ENCODE measurements at places on chromosomes 5 and 9. TPM values are rescaled to one million over a fixed set of nuclear protein-coding genes. Genes with fewer than 3 reads are reported as not detected.

GRCh38 chr5:84085387-84086041, 299.2 kb downstream of the EDIL3 start:
- no peak for DNase-seq

- DNase-seq, result no peak
Observed at GRCh38 chr5:158856291-158856690, 243.4 kb downstream of the EBF1 start.

- no peak for DNase-seq
Observed at GRCh38 chr5:125054146-125054545, 307.7 kb upstream of the ZNF608 start.

GRCh38 chr9:135502873-135503321, 2.4 kb downstream of the MRPS2 start:
- DNase-seq, result no peak

GRCh38 chr5:23742701-23743100, 235.3 kb downstream of the PRDM9 start:
- DNase-seq, result no peak

GRCh38 chr5:176646049-176646706, 1.1 kb upstream of the TSPAN17 start:
- no peak for DNase-seq

DNA sequence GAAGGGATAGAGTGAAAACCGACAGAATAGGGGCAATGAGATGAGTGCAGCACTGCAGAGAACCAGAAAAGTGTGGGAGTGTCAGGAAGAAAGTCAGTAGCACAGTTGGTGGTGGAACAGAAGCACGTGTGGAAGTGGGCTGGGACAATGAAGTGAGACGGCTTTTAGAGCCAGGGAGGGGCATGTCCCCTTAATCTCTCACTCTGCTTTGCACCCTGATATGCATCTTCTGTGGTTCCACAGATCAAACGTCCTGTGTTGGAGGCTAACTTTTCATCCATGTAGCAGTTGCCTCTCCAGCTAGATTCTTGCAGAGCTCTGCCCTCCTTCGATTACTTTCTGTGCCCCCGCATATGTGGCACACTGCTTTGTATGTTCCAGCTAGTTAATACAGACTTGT, 163.6 kb downstream of the DOCK8 start:
- no peak for DNase-seq

- no peak for DNase-seq
Observed at GRCh38 chr5:91257301-91257700, 125.8 kb downstream of the ARRDC3 start.

CAPSL gene
- not detected for polyA plus RNA-seq

AP3S1 gene
- 63.7 TPM for polyA plus RNA-seq

ZMYND19 gene
- polyA plus RNA-seq, result 7.0 TPM

TAF11L10 gene
- polyA plus RNA-seq, result not detected

ADAMTSL2 gene
- polyA plus RNA-seq, result not detected
